ENCODE measurements at places on chromosomes 13 and 19.

- no peak for DNase-seq
These were observed 123.1 kb downstream of the SPRY2 start for GRCh38 chr13:80217614-80218456.

- DNase-seq = no peak
These were observed 16.1 kb upstream of the CYSLTR2 start for GRCh38 chr13:48637601-48638000.

GRCh38 chr19:38079926-38080380 is 144.1 kb downstream of the DPF1 start:
- DNase-seq = no peak

GRCh38 chr13:26420282-26420960 is 137.1 kb upstream of the WASF3 start:
- DNase-seq = no peak

DNA sequence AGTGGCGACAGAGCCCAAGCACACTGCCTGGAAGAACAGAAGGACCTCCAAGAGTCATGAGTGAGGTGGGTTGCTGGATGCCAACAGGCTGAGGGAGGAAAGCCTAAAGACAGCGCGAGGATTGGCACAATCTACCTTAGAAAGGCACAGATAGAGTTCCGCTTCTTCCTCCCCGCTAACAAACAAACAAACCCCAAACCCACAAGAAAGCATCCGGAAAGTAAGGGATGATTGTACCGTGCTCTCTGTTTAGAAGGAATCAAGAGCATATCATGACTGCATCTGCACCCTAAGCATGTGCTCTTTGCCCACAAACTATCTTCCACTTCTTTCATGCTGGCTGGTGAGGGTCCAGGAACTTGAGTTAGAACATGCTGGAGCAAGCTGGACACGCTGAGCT is 233.0 kb upstream of the KLF12 start:
- no peak for DNase-seq

DNA sequence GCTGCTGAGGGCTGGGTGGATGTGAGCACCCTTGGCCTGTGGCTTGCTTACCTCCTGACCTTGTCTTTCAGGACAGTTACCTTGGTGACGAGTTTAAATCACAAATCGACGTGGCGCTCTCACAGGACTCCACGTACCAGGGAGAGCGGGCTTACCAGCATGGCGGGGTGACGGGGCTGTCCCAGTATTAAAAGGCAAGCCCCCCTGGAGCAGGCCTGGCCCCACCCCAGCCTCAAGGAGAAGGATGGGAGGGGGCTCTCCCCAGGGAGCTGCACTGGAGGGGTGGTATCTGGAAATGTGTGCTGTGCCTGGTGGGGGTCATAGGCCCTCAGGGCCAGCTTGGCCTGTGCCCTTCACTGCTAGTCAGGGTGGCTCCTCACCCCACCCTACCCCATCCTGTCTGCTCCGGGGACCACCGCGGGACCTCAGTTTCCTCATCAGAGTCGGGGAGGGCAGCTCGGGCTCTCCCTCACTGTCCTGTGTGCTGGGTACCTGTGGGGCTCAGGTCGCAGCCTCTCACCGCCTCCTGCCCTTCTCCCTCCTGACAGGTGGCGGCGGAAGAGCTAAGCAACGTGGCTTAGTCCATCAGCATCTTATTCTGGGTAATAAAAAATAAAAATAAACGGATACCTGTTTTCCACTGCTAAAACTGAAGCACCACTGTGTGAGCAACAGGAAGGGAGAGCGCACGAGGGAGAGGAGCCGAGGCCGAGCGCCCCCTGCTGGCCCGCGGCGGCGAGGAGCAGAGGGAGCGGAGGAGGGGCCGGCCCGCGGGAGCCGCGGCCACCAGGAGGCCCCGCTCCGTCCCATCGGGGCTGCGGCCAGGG is 29.8 kb downstream of the CERS1 start:
- DNase-seq = peak; percentile 73

DNA sequence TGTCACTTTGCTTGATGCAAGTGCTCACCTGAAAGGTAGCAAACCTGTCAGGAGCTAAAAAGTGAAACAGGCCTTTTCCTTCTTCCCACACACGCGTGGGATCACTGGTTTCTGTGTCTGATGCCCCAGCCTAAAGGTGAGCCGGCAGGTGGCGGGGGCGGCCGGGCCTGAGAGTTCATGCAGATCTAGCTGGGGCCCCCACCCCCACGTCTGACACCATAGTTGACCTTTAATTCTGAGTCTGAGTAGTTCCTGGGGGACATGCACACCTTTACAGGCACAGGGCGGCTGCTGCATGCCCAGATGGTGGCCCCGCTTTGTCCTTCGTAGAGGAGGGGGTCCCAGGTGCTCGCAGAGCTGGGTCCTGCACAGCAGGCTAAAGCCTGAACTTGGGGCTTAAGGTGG is 345.3 kb downstream of the TEX29 start:
- no peak for DNase-seq

GRCh38 chr19:18768046-18768771 is 22.9 kb downstream of the COMP start:
- DNase-seq = no peak

DNA sequence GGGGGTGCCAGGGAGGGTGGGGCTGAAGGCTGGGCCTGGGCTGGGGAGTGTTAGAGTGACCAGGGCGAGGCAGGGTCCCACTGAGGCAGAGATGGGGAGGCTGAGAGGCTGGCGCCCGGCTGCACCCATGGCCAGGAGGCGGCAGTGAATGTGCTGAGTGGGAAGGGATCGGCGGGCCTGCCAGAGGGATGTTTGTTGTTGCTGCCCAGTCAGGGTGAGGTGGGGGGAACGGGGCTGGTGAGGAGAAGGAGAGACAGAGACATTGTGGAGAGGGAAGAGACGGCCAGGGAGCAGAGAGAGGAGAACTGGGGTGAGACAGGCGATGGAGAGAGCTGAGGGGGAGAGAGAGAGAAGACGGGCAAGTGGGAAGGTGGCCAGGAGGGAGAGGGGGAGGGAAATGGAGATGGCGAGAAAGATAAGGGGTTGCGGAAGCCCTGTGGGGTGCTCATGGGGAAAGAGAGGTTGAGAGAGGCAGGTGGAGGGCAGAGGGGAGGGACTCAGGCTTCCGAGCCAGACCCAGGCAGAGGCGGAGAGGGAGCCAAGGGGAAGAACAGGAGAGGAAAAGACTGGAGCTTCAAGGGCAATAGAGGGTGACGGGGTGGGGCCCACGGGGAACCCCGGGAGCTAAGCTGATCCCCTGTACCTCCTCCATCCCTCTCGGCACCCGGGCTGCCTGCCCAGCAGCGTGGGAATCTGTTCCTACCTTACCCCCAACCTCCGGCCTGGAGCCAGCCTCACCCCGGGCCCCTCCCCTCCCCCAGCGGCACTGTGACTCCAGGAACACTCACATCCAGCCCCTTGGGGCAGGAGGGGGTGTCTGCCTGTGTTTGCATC is 690 bp upstream of the B3GNT8 start:
- DNase-seq = no peak

DNA sequence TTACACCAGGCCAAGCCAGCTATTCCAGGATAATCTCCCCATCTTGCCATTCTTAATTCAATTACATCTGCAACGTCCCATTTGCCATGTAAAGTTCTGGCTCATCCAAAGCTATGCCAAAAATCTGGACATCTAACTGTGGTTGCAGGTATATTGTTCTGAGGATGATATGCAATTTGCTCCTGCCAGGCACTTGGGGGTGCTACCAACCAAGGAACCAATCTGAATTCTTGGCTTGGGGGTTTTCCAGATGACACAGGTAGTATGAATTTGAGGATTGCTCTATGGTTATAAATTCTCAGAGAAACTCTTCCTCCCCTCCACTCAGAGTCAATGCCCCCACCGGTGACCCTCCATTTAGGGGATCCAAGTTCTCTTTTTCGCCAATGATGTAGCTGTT is 33.0 kb downstream of the CRYL1 start:
- DNase-seq = peak; percentile 51

- no peak for DNase-seq
These were observed 1.4 kb downstream of the SH2D3A start for GRCh38 chr19:6765738-6766356.

- peak; percentile 55 for DNase-seq
These were observed 21.9 kb upstream of the CPB2 start for GRCh38 chr13:46126552-46127357.

GRCh38 chr19:461721-462551 is 1.1 kb upstream of the SHC2 start:
- no peak for DNase-seq

DNA sequence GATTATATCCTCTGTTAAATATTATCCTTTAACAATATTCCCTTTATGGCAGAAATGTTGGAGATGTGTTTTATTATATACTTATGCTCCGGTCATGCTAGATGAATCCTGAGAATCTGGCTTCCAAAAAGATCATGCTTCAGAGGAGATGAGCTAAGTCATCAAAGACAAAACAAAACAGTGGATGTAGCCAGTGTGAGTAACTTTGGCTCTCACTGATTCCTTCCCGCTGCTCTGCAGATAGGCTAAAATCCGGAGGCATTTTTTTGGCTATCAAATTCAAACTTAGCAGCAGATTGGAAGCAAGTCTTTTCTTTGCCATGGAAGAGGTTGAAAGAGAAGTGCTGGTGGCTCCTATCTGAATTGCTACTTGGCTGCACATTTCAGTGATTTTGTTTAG is 295.9 kb downstream of the GPC6 start:
- DNase-seq = no peak

GRCh38 chr13:99548448-99548847 is 47.2 kb downstream of the TM9SF2 start:
- no peak for DNase-seq

DNA sequence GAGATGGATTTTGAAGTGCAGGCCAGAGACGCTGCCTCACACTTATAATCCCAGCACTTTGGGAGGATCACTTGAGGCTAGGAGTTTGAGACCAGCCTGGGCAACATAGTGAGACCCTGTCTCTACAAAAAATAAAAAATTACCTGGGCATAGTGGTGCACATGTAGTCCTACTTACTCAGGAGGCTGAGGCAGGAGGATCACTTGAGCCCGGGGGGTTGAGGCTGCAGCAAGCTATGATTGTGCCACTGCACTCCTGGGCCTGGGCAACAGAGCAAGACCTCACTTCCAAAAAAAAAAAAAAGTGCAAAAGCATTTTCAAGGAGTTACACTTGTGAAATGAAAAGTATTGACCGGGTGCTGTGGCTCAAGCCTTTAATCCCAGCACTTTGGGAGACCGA is 27.6 kb upstream of the FBXO17 start:
- no peak for DNase-seq

- no peak for DNase-seq
These were observed 13.5 kb downstream of the TM9SF2 start for GRCh38 chr13:99514801-99515200.

GRCh38 chr13:41548910-41549309 is 91.6 kb downstream of the RGCC start:
- DNase-seq = no peak

DNA sequence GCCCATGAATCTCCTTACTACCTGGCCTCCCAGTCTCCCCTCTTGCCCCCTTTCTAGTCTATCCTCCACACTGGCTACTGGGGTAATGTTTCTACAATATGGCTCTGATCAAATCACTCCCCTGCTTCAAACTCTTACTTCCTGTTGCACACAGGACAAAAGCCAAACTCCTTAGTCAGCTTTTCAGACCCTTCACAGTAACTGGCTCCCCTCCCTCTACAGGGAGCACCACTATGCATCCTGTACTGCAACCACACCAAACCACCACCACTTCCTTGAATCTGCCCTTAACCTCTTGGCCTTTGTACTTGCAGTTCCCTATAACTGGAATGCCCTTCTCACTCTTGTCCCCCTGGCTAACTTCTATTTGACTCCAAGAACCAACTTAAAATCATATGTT is 32.2 kb downstream of the DEDD2 start:
- no peak for DNase-seq

GRCh38 chr19:58085348-58085875 is 12.6 kb downstream of the ZSCAN18 start:
- DNase-seq = no peak

GRCh38 chr13:77422724-77423123 is 95.8 kb upstream of the MYCBP2 start:
- no peak for DNase-seq

- no peak for DNase-seq
These were observed 391.6 kb downstream of the PCDH20 start for GRCh38 chr13:61024046-61024445.
